ENCODE measurements at places on chromosomes 11 and 22. TPM values are rescaled to one million over a fixed set of nuclear protein-coding genes. Genes with fewer than 3 reads are reported as not detected.

GRCh38 chr11:65672180-65672860, 9.6 kb upstream of the RELA start:
- DNase-seq, result no peak
- no peak overlapping the region for H3K4me3 ChIP-seq
- no peaks in the 10 kb centered on the region for H3K4me1 ChIP-seq
- H3K27me3 ChIP-seq, result no peaks in the 10 kb centered on the region
- H3K27ac ChIP-seq, result no peak overlapping the region

- no peaks in the 10 kb centered on the region for H3K36me3 ChIP-seq
- H3K4me1 ChIP-seq, result no peaks in the 10 kb centered on the region
- no peak overlapping the region for H3K27ac ChIP-seq
- no peak overlapping the region for H3K4me3 ChIP-seq
- no peak for DNase-seq
These were observed 36.2 kb downstream of the MPPED1 start for GRCh38 chr22:43448048-43448447.

DNA sequence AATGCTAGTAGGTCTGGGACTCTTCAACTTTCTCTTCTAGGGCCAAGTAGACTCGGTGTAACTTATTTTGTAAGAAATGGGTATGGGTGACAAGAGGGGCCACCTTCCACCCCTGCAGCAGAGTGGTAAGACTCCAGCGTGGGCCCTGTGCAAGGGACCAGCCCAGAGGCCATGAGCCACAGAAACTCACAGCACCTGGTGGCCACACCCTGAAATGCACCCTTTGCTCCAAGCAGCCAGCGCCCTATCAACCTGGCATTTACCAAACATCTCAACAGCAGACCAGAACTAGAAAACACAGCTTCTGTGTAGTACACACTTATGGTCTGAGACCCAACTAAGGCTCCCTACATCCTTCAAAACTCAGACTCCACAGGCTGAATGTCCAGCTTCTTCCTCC, 5.7 kb downstream of the CDCA5 start:
- no peaks in the 10 kb centered on the region for H3K36me3 ChIP-seq
- H3K27me3 ChIP-seq, result no peaks in the 10 kb centered on the region
- peak; percentile 37 for DNase-seq
- no peak overlapping the region for H3K27ac ChIP-seq

GRCh38 chr22:33034753-33035152, 23.4 kb downstream of the SYN3 start:
- H3K27ac ChIP-seq, result no peak overlapping the region
- H3K27me3 ChIP-seq, result no peaks in the 10 kb centered on the region
- no peak for DNase-seq
- no peak overlapping the region for H3K4me3 ChIP-seq
- no peaks in the 10 kb centered on the region for H3K4me1 ChIP-seq
- H3K36me3 ChIP-seq, result no peaks in the 10 kb centered on the region

- no peak overlapping the region for H3K27ac ChIP-seq
- no peaks in the 10 kb centered on the region for H3K36me3 ChIP-seq
- no peaks in the 10 kb centered on the region for H3K27me3 ChIP-seq
- no peak overlapping the region for H3K4me3 ChIP-seq
- H3K4me1 ChIP-seq, result no peaks in the 10 kb centered on the region
These were observed 95.7 kb upstream of the UBASH3B start for GRCh38 chr11:122559734-122560382.

DNA sequence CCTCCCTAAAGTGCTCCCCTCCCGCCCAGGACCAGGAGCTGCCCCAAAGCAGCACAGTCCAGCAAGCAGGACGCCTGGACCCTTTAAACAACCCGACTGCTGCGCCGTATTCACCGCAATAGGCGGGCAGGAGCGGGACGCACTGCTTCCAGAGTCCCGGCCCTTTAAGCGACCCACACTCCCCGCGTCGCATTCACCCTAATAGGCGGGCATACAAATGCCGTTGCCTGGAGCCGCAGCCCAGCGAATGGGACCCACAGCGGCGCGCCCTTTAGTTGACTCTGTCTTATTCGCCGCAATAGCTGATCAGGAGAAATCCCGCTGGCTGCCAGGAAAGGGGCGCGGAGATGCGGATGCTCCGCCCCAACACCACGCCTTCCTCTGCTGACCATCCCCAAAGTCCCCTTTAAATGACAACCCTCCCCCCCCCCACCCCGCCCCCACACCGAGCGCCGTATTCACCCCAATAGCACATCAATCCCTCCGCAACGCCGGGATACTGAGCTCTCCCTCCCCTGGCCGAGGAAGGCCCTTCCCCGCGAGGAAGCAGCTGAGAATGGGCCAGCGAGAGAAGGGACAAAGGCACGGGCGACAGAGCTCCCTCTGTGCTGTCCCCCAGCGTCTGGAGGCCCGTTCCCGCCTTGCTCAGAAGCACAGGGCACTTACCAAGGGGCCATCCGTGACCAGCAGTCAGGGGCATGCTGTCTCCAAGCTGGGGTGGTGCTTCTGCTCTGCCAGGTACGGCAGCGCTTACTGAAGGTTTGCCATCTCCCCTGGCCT, 4.7 kb downstream of the OSBPL5 start:
- H3K27me3 ChIP-seq, result no peaks in the 10 kb centered on the region
- H3K4me3 ChIP-seq, result peak overlapping the region; percentile 19
- peak; percentile 93 for DNase-seq
- H3K27ac ChIP-seq, result no peak overlapping the region
- peaks cover 27% of the 10 kb centered on the region for H3K4me1 ChIP-seq
- no peaks in the 10 kb centered on the region for H3K36me3 ChIP-seq

GRCh38 chr11:67632982-67633755, 3.4 kb upstream of the NUDT8 start:
- H3K36me3 ChIP-seq, result no peaks in the 10 kb centered on the region
- H3K27me3 ChIP-seq, result no peaks in the 10 kb centered on the region
- H3K4me1 ChIP-seq, result peaks cover 5% of the 10 kb centered on the region
- H3K27ac ChIP-seq, result no peak overlapping the region
- no peak overlapping the region for H3K4me3 ChIP-seq
- DNase-seq, result no peak

GRCh38 chr11:13247606-13248296, 29.8 kb upstream of the BMAL1 start:
- no peak overlapping the region for H3K4me3 ChIP-seq
- H3K27ac ChIP-seq, result no peak overlapping the region

DNA sequence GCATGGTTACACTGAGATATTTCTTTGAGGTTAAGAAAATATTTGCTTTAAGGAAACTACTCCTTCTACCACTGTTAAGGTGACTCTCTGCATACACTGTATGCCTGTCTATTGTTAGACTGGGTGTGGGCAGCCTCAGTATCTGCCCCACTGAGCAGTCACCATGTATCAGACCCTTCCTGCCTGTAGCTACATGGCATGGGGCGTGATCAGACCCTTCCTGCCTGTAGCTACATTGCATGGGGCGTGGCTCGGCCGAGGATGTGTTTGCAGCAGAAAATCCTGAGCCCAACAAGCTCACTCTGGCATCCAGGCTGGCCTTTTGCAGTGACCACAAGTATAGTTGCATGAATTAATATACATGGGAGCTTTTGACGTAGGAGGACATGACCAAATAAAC, 669.4 kb downstream of the OPCML start:
- H3K4me3 ChIP-seq, result no peak overlapping the region
- H3K36me3 ChIP-seq, result no peaks in the 10 kb centered on the region
- H3K27ac ChIP-seq, result no peak overlapping the region
- no peak for DNase-seq
- no peaks in the 10 kb centered on the region for H3K27me3 ChIP-seq
- no peaks in the 10 kb centered on the region for H3K4me1 ChIP-seq

DNA sequence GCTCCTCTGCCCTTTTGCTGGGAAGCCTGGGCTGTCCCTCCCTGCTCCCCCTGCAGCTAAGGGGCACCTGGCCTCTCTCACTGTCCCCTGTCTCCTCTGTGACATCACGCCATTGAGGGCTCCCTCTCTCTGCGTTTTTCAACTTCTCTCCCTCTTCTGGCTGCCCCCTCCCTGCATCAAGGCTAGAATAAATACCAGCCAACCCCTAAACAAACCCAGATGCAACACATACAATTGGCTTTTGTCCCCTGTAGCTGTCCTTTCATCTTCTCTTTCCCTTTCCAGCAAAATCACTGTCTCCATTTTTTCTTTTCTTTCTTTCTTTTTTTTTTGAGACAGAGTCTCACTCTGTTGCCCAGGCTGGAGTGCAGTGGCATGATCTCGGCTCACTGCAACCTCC, 3.3 kb upstream of the MIEF1 start:
- DNase-seq, result no peak
- H3K27ac ChIP-seq, result no peak overlapping the region
- H3K4me3 ChIP-seq, result no peak overlapping the region
- no peaks in the 10 kb centered on the region for H3K27me3 ChIP-seq
- H3K4me1 ChIP-seq, result peaks cover 27% of the 10 kb centered on the region

DNA sequence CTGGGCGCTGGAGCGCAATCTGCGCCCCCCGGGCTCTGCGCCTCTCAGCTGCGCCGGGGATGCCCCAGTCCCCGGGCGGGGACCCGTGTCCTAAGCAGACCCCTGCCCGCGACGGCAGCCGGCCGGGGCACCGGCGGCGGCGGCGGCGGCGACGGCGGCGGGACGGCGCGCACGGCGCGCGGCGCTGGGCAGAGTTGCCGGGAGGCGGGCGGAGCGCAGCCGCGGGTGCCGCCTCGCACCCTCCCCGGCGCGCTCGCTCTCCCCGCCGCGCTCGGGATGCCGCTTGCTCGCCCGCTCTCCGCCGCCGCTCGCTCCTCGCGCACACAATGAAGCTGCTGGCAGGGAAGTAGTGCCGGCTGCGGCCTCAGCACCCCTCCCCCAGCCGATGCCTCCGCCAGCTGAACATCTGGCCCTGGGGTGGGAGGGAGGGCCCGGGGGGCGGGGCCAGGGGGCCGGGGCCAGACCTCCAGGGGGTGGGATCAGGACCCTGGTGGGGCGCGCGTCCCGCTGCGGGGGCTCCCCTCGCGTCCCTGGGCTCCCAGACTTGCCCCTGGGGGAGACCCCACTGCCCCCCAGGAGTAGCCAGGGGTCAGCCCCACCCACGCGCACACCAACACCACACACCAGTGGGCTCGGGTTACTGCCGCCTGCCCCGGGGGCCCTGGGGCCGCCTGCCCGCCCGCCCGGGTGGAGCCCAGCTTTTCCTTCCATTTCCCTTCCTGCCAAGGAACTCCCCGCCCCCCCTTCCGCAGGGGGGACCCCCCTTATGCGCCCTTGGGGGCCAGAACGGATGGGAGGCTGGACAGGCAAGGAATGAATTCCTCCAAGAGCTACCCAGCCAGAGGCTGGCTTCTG, at the start of gene RCOR2:
Gene RCOR2 (minus strand): TSS at position 328 of the 855 bp plus-strand sequence. CDS start 708 bp downstream, outside the sequence.
- peak; percentile 83 for DNase-seq
- H3K36me3 ChIP-seq, result no peaks in the 10 kb centered on the region
- H3K27me3 ChIP-seq, result no peaks in the 10 kb centered on the region
- peaks cover 49% of the 10 kb centered on the region for H3K4me1 ChIP-seq
- H3K27ac ChIP-seq, result peak within 1 kb of the TSS; percentile 13

DNA sequence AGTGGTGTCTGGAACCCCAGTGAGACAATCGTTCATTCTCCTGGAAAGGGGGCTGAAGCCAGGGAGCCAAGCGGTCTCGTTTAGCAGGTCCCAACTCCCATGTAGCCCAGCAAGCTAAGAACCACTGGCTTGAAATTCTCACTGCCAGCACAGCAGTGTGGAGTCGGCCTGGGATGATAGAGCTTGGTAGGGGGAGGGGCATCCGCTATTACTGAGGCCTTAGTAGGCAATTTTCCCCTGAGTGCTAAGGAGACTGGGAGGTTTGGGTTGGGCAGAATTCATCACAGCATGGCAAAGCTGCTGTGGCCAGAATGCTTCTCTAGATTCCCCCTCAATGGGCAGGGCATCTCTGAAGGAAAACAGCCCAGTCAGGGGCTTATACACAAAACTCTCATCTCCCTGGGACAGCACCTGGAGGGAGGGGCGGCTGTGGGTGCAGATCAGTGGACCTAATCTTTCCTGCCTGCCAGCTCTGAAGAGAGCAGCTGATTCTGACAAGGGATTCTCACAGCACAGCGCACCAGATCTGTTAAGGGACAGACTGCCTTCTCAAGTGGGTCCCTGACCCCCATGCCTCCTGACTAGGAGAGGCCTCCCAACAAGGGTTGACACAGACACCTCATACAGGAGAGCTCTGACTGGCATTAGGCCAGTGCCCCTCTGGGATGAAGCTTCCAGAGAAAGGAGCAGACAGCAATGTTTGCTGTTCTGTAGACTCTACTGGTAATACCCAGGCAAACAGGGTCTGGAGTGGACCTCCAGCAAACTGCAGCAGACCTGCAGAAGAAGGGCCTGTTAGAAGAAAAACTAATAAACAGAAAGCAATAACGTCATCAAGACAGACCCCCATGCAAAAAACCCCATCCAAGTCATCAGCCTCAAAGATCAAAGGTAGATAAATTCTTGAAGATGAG, 14.8 kb downstream of the OR52M1 start:
- no peaks in the 10 kb centered on the region for H3K36me3 ChIP-seq
- no peaks in the 10 kb centered on the region for H3K27me3 ChIP-seq
- DNase-seq, result no peak
- no peak overlapping the region for H3K4me3 ChIP-seq
- H3K27ac ChIP-seq, result no peak overlapping the region
- no peaks in the 10 kb centered on the region for H3K4me1 ChIP-seq

DNA sequence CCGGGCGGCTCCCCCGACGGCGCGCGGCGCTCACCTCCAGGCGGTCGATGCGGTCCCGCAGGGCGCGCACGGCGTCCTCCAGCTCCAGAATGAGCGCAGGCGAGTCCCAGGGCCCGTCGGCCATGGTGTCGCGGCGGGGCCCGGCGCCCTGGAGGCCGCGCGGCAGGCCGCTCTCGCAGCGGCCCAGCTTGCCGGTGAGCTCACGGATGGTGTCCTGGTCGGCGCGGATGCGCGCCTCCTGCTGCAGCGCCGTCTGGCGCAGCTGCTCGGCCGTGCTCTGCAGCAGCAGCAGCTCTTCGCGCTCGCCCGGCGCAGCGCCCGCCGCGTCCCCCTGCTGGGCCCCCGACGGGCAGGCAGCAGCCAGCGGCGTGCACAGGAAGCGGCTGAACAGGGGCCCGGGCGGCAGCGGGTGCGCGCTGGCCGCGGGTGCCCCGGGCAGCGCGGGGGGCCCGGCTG, 599 bp downstream of the NPTXR start:
- H3K4me1 ChIP-seq, result peaks cover 3% of the 10 kb centered on the region
- peak overlapping the region; percentile 45 for H3K4me3 ChIP-seq
- DNase-seq, result peak; percentile 32
- no peaks in the 10 kb centered on the region for H3K36me3 ChIP-seq
- H3K27me3 ChIP-seq, result no peaks in the 10 kb centered on the region

- no peak overlapping the region for H3K4me3 ChIP-seq
- no peaks in the 10 kb centered on the region for H3K27me3 ChIP-seq
- peaks cover 2% of the 10 kb centered on the region for H3K4me1 ChIP-seq
- H3K27ac ChIP-seq, result no peak overlapping the region
- no peaks in the 10 kb centered on the region for H3K36me3 ChIP-seq
- no peak for DNase-seq
These were observed 75.3 kb downstream of the APIP start for GRCh38 chr11:34840736-34841386.

- H3K4me1 ChIP-seq, result no peaks in the 10 kb centered on the region
- no peaks in the 10 kb centered on the region for H3K36me3 ChIP-seq
- no peak for DNase-seq
- H3K27ac ChIP-seq, result no peak overlapping the region
- H3K27me3 ChIP-seq, result no peaks in the 10 kb centered on the region
These were observed 30.3 kb downstream of the CNTF start for GRCh38 chr11:58652726-58653280.

GRCh38 chr22:33519071-33519973, 401.0 kb downstream of the LARGE1 start:
- H3K27ac ChIP-seq, result no peak overlapping the region
- no peak overlapping the region for H3K4me3 ChIP-seq
- peak; percentile 54 for DNase-seq
- no peaks in the 10 kb centered on the region for H3K36me3 ChIP-seq
- H3K4me1 ChIP-seq, result no peaks in the 10 kb centered on the region

Gene OR51E2
- 0.47 TPM for total RNA-seq

Gene BTG4
- 8.7 TPM for total RNA-seq

Gene KLHL35
- 51.2 TPM for total RNA-seq

Gene MPEG1
- 0.87 TPM for total RNA-seq
